ENCODE measurements at places on chromosomes 12 and 14.

- no peak for DNase-seq
Measured at GRCh38 chr12:64109706-64110105, 112.4 kb downstream of the KICS2 start.

DNA sequence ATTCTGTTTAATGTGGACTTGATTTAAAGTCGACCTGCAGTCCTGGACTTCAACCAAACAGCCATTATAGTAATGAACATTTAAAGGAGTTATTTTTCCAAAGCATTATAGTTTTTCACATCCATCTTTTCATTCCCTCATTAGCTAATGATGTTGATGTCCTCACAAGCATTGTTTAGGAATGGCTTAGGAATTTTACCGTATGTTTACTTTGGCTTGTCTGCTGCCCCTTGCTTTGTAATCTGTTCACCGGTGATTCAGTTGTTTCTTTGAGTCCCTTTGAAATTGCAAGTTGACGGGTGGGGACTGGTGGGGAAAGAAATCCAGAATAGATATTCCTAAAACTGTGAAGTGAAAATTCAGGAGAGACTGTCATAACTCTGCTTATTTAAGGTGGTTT is 25.4 kb downstream of the PRKCH start:
- DNase-seq = no peak

- no peak for DNase-seq
Measured at GRCh38 chr12:16854465-16854864, 248.5 kb upstream of the LMO3 start.

- DNase-seq = no peak
Measured at GRCh38 chr12:9760699-9761418, at the start of gene CD69. TSS of gene CD69 (minus strand) at chr12:9760901. CDS start at chr12:9760820, 81 bp downstream.

GRCh38 chr12:5371631-5372030 is 60.3 kb upstream of the NTF3 start:
- DNase-seq = no peak
